ENCODE measurements at places on chromosomes 1 and 21.

GRCh38 chr1:26290882-26291261, 11.0 kb downstream of the SH3BGRL3 start:
- DNase-seq = no peak

DNA sequence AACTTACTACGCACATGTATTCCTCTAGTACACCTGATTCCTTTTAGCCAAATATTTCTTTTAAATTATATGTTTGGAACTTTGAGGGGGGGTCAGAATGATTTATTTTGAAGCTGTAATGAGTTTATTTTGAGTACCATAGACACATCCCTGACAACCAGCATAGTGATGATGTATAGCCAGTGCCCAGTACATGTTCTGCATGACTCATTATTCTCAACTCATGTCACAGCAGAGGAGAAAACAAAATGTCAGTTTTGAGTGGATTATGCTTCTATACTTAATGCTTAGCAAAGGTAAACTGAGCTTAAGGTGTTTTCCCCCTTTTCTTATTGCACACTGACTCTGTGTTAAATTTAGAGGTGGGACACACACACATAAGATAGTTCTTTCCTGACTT, 22.4 kb upstream of the LEPR start:
- no peak for DNase-seq

DNA sequence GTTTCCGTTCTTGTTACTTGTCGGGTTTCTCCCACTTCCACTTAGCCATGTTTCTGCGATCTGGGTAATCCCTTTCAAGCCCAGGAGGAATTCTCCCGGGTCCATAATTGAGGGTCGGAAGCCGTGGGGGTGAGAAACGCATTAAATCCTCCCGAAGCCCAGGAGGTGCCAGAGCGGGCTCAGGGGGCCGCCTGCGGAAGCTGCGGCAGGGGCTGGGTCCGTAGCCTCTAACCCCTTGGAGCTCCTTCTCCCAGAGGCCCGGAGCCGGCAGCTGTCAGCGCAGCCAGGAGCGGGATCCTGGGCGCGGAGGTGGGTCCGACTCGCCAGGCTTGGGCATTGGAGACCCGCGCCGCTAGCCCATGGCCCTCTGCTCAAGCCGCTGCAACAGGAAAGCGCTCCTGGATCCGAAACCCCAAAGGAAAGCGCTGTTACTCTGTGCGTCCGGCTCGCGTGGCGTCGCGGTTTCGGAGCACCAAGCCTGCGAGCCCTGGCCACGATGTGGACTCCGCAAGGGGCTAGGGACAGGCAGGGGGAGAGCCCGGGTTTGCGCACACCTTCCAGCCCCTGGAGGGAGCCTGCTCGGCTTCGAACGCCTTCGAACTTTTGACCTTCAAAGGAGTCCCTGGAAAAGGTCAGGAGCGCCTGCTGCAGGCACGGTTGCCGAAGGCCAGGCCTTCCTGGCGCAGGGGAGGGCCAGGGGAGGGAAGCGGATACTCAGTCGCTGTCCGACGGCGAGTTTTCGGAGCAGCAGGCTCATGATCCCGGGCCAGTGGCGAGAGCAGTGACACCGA, 1.7 kb upstream of the SIM2 start:
- DNase-seq = no peak

DNA sequence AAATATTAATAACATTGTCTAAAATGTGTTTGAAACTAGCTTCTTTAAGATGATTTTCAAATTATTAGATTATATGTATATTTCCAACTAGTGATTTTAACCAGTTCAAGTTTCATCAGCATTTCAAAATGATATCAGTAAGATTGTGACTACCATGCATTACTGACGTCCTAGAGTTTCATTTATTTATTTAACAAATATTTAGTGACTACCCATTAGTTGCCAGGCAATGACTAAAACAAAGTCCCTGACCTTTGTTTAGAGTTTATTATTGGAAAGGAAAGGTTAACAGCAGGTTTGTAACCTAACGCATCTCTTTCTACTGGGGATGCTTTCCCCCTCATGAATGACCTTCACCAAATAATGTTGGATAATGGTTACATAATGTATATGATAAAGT, 7.6 kb upstream of the C4BPB start:
- DNase-seq = no peak

GRCh38 chr1:219938706-219939105, 10.3 kb upstream of the SLC30A10 start:
- no peak for DNase-seq

DNA sequence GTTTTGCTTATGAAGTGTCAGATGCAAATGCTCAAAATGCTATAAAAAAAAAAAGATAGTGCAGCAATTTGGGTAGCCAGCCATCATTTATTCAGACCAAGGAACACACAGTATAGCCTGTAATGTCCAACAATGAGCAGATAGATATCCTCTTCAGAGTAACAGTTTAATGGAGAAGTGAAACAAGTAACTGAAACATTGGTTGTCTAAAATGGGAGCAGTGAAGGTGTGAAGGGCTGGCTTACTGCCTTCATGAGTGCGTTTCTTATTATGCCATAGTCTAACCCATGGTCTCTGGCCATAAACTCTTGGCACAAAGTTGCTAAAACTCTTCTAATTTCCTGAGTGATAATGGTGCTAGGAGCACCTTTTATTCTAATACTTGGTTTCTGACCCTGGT, 11.4 kb downstream of the RGS5 start:
- DNase-seq = no peak

All from stimulated activated CD8-positive, alpha-beta memory T cell treated with anti-CD3 and anti-CD28 coated beads, Interleukin-7, amount 100 ng/mL, for 1 hour (primary cell).